ENCODE measurements at places on chromosomes 6 and 20.

- DNase-seq: no peak
Observed at GRCh38 chr20:49100972-49101371, 54.9 kb downstream of the CSE1L start.

DNA sequence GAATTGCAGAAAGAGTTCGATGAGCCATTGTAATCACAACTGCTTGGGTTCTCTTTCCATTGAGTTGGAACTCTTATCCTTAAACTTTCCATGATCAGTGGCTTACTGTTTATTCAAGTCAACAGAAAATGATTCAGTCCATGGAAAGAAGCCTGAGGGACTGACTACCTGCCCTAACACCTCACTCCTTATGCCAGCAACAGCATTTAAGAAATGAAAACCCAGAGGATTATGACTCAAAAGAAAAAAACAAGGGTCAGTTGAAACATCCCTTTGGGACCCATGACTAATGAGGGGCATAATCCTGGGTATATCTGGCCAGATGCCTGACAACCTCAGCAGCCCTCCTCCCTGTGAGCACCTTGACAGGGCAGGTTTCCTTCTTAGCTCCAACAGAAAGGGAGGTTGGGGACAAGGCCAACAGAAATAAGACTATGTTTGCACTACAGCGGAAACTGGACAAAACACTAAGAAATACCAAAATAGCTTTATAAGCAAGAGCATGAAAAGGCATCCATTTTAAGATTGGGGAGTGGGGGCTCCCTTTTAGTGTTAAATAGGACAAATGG lies 106.7 kb downstream of the MAP3K5 start:
- no peak for DNase-seq

- no peak for DNase-seq
Observed at GRCh38 chr20:33441142-33441955, 2.2 kb downstream of the SNTA1 start.

DNA sequence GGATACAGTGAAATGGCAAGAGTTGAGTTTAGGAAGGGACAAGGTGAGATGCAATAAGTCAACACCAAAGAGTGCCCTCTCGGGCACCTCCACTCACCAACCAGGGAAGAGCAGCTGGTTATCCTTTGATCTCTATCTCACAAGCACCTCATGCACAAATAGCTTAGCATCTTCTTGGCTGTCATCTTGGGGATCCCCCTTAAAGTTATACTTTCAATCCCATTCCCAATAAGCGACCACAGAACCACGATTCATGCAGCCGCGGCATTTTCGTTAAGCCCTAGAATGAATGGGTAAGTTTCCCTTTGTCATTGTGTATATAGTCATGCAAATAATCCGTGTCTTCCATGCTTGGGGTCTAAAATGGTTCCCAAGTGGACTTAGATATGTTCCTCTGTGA lies 73.5 kb downstream of the ADTRP start:
- no peak for DNase-seq

GRCh38 chr20:58837717-58838116 lies 13.0 kb downstream of the GNAS-AS1 start:
- no peak for DNase-seq

DNA sequence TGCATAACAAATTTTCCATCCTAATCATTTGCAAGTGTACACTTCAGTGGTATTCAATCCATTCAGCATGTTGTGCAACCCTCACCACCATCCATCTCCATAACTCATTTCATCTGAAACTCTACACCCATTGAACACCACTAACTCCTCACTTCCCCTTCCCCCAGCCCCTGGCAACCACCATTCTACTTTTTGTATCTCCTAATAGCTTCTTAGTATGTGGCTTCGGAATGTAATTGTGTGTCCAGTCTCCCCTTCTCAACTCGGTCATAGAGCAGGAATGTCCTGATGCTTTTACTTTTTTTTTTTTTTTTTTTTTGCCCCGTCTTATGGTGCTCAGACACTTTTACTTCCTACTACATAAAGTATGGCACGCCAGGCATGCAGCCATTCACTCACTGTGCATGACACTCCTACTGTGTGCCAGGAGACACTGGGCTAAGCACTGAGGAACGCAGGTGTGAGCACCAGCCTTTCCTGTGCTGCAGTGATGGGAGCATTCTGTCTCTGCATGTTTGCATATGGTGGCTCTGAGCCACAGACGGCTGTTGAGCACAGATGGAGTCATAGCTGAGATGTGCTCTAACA lies 15.3 kb downstream of the HCK start:
- DNase-seq: no peak

DNA sequence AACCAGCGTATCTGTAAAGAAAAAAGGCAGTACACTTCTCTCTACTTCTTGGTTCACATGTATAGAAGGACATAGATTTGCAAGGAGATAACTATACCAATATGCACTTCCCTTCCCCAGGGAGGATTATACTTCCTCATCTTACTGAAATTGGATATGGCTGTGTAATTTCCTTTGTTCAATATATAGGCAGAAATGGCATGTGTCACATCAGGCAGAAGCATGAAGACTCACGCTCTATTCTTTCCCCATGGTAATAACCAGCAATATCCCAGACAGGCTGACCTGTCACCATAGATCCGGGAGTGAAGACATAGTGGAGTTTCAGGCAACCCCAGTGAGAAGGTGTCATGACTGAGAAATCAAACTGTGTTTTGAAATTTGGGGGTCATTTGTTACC lies 518.3 kb downstream of the KIF16B start:
- DNase-seq: no peak

DNA sequence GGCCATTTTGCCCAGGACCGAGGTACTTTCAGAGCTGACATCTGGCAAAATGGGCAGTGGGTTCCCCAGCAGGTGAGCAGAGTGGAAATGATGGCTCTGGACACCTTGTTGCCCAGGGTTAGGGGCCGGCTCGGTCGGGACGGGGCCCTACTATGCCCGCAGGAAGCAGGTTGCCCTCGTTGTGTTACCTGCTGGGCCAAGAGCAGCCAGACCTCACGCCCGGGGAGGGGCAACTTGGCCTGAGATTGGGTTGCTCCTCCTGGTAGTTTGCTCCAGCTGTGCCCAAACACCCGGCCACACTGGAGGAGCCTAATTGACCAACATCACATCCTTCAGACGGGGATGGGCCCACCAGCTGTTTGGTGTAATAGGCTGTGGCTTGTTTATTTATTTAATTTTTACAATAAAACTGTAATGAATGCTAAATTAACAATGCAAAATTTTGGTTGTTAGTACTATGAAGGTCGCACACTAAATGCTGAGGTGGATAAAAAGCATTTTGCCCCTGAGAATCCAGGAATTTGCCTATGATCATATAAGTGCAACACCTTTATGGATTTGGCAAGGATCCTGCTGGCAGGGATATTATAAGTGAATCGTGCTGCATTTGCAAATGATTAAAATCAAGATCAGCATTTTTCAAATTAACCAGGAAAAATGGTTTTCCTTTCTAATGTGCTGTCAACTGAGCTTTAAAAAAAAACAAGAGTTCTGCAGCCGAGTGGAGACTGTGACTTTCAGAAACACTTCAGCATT lies 26.6 kb upstream of the PCMTD2 start:
- DNase-seq: no peak

DNA sequence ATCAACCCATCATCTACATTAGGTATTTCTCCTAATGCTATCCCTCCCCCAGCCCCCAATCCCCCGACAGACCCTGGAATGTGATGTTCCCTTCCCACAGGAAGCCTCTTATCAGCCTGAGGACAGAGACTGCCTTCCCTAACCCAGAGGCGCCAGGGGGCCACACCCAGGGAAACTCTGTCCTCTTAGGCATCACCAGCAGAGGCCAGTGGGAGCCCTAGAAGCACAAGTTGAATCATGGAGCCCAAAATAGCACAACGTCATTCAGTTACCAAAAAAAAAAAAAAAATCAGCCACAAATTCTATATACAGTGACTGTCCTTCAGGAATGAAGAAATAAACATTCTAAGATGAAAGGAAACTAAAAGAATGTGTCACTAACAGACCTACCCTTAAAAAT lies 625.7 kb downstream of the TFAP2A start:
- no peak for DNase-seq

DNA sequence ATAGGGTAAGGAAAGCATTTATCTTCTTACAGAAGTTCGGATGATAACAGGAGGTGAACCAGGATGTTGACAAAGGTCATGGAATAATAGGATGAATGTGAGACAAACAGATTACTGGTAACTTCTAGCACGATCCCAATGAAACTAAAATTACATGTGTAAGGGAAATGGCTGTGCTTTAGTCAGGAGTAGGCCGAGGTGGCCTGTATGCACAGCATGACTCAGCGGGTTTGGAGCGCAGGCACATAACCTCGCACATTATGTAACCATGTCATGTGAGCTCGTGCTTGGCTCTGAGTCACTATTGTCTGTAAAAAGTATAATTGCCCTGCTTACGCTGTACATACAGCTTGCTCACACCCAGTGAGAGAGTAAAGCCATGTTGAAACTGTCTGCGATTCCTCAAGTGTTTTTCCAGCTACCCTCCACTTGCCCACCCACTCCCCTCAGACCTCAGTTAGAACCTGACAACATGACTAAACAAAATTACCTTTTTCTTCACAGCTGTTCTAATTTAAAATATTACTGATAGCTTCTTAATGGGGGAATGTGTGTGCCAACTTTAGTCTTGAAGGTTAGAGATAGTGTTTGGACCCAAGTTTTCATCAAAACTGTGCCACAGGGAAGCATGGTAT lies 8.2 kb downstream of the CYB5R4 start:
- DNase-seq: no peak
